Sigmoid colon (tissue), 7 donors: ENCODE measurements at places on chromosomes 13 and 19. TPM values are rescaled to one million over a fixed set of nuclear protein-coding genes. Genes with fewer than 3 reads are reported as not detected.

Gene CYP4F2
- total RNA-seq, result not detected

Gene SUPT5H
- total RNA-seq, result 101 TPM

Gene ZNF93
- 5.1 TPM for total RNA-seq

Gene SIGLEC8
- not detected for total RNA-seq

Gene FXYD3
- total RNA-seq, result 15.3 TPM

Gene SIGLEC11
- total RNA-seq, result 1.4 TPM

Gene ANKLE1
- total RNA-seq, result 0.54 TPM

Gene SULT2A1
- not detected for total RNA-seq

Gene C1QTNF9
- not detected for total RNA-seq

Gene BCAM
- 15.1 TPM for total RNA-seq

Gene ZIK1
- 4.8 TPM for total RNA-seq

Gene GATAD2A
- total RNA-seq, result 30.2 TPM

Gene ZNF100
- total RNA-seq, result 6.1 TPM

Gene RASIP1
- total RNA-seq, result 11.3 TPM

Gene RAX2
- total RNA-seq, result not detected

Gene TRIP10
- 73.1 TPM for total RNA-seq

Gene C1QTNF9B
- not detected for total RNA-seq

Gene GSX1
- not detected for total RNA-seq

Gene KCNK6
- 24.6 TPM for total RNA-seq

Gene ZNF550
- 5.4 TPM for total RNA-seq

Gene THSD8
- not detected for total RNA-seq

Gene GPR183
- total RNA-seq, result 31.6 TPM

Gene KRTDAP
- not detected for total RNA-seq

Gene WDR87
- total RNA-seq, result not detected

Gene ZNF729
- not detected for total RNA-seq

Gene TMEM145
- total RNA-seq, result not detected

Gene EFNB2
- 10.3 TPM for total RNA-seq

Gene IZUMO4
- total RNA-seq, result 6.0 TPM

Gene DACT3
- 53.8 TPM for total RNA-seq

Gene NTN5
- total RNA-seq, result not detected

Gene PGLYRP2
- total RNA-seq, result not detected

Gene FCGBP
- total RNA-seq, result 7.5 TPM

Gene GIPR
- total RNA-seq, result not detected

Gene C19orf38
- total RNA-seq, result 2.0 TPM

Gene ZNF541
- 1.1 TPM for total RNA-seq

Gene PALM
- total RNA-seq, result 30.4 TPM

Gene LILRB4
- 1.4 TPM for total RNA-seq

Gene CBARP
- total RNA-seq, result 0.82 TPM

Gene KBTBD6
- total RNA-seq, result 9.4 TPM

Gene CHAF1A
- 3.6 TPM for total RNA-seq

Gene MEIOSIN
- total RNA-seq, result not detected

Gene PNMA8B
- 1.9 TPM for total RNA-seq

Gene KLK8
- not detected for total RNA-seq
